ENCODE measurements at places on chromosomes 6 and 20.

- DNase-seq, result no peak
These were observed 338.8 kb upstream of the CDH4 start for GRCh38 chr20:60913298-60913697.

DNA sequence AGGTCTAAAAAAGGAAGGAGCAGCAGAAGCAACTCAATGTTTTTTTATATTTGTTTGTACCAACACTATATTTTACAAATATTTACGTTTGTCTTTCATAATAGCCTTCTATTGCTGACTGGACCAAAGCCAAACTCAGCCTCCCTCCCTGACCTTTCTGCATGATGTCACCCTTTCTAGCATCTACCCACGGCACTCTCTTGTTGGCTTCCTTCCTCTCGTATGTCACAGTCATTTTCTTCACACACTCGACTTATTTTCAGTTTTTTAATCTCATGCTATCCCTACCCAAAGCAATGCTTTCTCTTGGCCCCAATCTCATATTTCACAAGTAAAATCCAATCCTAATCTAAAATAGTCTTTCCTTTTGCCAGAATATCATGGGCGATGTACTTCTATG lies 16.3 kb upstream of the FAM8A1 start:
- no peak for DNase-seq

DNA sequence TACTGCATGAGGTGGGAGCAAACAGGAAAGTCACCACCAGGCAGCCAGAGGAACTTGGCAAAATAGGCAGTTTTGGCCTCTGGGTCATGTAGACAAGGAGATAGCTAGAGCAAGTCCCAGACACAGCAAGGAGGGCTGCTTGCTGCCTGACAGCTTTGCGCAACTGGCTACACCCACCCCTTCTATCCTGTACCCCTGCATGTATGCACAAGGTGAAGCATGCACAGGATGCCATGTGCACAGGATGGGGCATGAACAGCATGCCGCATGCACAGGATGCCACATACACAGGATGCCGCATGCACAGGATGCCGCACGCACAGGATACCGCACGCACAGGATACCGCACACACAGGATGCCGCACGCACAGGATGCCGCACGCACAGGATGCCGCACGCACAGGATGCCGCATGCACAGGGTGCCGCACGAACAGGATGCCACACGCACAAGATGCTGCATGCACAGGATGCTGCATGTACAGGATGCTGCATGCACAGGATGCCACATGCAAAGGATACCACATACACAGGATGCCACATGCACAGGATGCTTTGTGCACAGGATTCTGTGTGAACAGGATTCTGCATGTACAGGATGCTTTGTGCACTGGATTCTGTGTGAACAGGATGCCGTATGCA lies 104.9 kb upstream of the IYD start:
- no peak for DNase-seq

DNA sequence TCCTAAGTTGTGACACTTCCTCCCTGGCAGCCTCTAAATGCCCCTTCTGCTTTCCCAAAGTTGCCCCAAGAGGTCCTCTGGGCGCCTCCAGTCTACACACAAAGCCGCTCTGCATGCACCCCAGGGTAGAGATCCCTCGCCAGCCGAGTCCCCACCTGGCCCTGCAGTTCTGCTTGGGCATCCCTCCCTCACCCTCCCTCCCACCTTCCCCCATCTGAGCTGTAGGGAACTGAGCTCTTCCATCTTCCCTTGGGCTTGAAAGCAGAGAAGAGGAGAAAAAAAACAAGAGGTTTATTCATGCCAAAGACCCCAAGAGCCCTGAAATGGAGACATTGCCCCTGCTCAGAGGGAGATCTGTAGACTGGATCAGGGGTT lies 5.7 kb upstream of the FGD2 start:
- DNase-seq, result no peak
